Inflammatory macrophage treated with lipopolysaccharide for 1 hour (primary cell): ENCODE measurements at places on chromosomes 3 and 15.

GRCh38 chr15:65906396-65906795, 37.1 kb downstream of the RAB11A start:
- DNase-seq, result no peak

- DNase-seq, result no peak
Observed at GRCh38 chr3:53630547-53630946, 136.1 kb downstream of the CACNA1D start.

DNA sequence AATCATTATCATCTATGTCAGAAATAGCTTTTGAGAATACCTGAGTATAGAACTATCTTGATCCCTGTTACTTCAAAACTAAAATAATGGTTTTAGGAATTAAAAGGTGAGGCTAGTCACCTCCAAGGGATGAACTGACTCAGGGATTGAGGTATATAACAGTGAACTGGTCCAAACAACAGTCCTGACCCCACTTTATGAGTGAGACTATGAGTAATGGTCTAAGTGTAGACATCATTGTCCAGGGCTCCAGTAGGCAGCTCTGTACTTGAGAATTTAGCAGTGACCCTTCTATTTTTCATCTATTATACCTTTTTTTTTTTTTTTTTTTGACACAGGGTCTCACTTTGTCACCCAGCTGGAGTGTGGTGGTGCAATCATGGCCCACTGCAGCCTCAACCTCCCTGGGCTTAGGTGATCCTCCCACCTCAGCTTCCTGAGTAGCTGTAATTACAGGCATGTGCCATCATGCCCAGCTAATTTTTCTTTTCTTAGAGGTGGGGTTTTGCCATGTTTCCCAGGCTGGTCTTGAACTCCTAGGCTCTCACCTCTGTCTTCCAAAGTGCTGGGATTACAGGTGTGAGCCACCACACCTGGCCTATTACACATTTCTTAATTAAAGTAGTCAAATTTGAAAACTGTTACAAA, 36.3 kb downstream of the MLH1 start:
- DNase-seq, result no peak

DNA sequence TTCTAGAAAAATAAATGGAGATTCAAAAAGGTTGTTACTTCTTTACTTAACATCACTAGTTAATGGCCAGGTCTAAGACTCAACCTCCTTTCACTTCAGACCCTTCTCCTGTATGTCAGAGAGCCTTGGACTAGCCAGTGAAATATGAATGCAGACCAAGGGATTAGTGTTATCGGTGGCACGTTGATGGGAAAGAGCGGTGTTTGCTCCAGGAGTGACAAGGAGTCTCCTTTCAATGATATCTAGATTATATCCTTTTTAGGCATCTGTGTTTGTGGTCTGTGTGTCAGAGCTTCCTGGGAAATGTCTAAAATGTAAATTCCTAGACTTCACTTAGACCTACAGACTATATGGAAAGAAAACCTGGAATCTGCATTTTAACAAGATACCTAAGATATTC, 658.0 kb upstream of the KCNMB2 start:
- no peak for DNase-seq
